ENCODE measurements at places on chromosomes 4 and X. TPM values are rescaled to one million over a fixed set of nuclear protein-coding genes. Genes with fewer than 3 reads are reported as not detected.

Gene GRIA3
- 0.96 TPM for total RNA-seq

Gene DMRTC1
- not detected for total RNA-seq

Gene TRAM1L1
- total RNA-seq: 4.1 TPM

Gene STARD8
- 1.8 TPM for total RNA-seq

DNA sequence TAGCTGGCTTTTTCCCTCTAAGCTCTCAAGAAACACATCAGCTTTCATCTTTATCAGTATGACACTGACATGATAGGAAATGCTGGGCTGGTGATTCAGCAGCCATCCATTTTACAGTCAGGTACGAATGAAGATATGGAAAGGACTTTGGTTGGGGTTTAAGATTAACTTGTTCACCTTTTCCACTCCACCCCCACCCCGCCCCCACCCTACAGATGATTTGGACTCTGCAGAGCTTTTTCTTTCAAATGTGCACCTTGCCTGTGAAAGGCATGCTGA, 132.6 kb downstream of the AKAP4 start:
- no peak for DNase-seq

DNA sequence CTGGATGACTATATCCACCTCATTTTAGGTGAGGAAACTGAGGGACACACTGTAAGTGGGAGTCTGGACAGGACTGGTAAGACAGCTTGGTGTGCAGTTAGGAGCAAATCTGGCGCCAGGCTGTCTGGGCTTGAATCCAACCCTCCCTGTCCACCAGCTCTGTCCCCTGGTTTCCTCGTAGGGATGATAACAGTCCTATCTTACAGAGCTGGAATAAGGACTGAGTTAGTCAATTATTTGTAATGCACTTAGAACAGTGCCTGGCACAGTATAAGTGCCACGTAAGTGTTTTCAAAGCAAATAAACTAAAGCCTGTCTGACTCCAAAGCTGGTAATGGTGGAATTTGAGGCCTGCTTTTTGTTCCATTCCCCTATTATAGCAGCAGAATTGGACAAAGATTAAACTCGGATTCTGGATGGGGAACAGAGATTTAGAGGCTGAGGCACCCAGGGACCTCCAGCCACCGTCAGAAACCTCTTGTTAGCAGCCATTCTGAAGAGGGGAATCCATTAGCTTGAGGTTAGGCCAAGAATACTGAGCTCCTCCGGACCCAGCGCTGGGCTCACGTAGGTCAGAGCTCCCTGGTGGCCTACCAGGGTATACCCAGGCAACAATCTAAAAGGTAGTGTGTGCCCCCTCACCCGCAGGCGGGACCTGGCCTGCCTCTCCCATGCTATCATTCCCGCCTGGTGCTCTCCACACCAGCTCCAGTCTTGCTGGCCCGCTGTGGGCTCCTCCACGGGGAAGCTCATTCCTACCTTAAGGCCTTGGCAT, 102.1 kb downstream of the UCHL1 start:
- no peak for DNase-seq

- DNase-seq: peak; percentile 52
Measured at GRCh38 chr4:101981756-101982155, 191.2 kb downstream of the BANK1 start.

GRCh38 chr4:1990348-1990645, 18.5 kb downstream of the NELFA start:
- no peak for DNase-seq

DNA sequence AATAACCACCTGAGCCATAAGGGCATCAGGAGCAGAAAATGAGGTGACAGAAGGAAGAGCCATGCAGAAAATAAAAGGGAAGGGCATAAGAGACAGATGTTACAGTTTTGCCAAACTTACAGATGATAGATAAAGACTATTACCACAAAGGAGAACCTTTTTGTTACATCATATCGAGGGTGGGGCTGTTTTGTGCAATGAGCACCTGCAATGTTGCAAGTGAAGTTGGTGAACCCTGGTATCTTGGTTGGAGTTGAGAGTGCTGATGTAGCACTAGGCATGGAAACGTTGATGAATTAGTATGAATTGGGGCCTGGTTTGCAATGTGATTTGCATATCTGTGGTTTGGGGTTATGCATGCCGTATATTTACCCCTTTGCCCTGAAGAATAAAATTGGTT, 119.8 kb upstream of the TEX13D start:
- DNase-seq: no peak

DNA sequence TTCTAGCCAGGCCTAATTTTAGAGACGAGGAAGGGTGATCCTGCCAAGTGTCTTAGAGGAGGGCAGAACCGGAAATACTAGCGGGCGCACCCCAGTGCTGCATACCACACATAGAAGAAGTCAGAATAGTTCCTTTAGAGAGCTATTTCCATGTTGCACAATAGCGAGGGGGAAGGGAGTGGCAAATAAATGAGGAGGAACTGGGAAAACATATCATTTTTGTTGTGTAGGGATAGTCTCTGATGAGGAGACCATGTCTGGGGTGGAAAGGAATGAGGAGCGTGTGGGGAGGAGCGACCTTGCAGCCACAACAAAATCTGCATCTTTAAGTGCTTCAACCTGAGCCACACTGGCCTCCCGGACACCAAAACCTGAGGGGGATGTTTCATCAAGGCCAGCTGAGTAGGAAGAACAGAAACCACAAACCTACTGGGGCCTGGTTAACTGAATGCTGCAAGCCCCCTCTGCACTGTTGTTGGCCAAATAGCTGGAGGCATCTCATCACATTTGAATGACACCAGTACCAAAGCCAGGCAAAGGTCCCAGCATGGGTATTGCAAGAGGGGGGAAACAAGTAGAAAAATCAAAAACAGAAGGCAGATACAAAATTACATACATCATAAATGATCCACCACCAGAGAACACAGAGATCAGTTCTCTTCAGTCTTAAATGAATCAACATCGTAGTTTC, 26.7 kb upstream of the C1QTNF7 start:
- no peak for DNase-seq

Measured in kidney epithelial cell (primary cell).